ENCODE measurements at places on chromosomes 1 and 21.

DNA sequence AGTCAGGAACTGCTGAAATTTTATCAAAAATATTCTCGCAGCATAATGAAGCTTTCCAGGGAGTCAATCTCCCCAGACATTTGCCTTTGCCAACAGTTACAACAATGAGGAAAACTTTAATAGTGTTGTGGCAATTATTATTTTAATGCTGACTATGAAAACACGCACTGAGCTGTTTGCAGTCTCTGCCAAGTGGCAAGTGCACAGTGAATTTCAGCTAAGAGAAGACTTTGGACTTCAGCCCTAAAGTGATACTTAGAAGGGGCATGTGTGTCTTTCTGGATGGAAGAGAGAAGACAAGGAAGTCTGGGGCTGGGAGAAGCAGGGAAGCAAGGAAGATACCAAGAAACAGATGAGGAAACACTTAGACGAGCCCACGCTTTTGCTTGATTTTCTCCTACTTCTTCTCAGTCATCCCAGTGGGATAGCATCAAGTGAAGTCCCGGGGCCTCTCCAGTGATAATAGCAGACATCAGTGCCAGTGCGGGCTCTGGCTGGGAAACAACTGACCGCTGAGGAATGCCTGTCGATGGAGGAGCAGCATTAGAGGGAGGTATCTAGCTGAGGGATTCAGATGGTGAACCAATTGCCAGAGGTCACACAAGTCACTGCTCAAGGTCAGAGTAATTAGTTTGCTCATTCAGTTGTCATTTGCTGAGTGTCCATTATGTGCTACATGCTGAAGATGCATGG lies 196.3 kb downstream of the TTLL7 start:
- DNase-seq = no peak

DNA sequence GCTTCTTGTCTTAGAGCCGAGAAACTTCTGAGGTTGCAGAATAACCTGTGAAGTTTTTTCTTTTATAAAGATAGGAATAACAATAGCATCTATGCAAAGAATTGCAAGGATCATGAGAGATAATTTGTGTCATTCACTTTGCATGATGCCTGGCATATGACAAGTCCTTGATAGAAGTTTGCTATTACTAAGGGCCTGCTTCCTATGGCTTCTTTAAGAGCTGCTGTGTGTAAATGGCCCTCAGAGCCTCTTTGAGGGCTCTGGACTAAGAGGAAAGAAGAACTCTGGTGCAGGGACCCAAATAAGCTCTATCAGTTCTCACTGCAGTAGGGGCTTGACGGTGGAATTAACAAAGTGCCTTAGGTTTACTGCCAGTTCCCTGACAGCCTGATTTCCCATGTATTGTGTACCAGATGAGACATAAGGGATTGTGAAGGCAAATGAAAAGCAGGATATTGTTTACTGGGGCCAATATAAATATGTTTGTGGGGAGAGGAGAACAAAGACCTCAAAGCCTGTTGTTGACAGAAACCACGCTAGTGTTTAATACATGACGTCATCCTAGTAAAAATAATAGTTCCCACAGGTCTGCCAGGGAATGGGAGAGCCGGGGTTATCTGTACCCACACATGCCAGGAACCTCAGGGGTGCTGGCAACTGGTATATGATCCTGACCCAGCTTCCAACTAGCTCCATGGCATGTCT lies 131.2 kb upstream of the UBE2U start:
- DNase-seq = no peak

DNA sequence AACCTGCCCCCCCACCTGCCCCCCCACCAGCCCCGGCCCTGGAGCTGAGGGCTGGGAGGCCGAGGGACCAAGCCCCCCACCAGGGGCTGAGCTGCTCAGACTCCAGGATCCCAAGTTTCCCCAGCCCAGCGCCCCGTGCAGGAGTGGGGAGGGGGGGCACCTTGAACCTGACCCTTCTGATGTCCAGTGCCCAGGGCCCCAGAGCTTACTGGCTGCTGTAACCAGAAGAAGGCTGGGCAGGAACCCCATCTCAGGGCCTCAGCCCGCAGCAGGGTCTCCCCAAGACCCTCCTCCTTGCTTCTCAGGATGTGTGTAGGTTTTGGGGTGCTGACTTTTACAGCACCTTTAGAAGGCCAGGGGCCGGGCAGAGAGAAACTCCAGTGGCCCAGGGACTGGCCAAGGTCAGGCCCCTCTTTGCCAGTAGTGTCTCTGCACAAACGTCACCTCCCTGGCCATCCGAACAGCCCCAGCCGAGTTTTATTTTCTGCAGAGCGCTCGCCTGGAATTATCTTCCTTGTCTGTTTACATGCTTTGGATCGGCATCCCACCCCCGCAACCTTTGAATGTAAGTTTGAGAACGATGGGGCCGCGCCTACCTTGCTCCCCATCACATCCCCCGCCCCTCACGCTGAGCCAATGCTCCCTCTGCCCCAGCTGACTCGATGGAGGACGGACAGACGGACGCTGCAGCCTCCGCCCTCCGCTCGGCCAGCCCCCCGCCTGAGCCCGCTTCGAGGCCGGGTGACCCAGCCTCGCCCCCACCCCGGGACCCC lies 70.1 kb upstream of the CASZ1 start:
- DNase-seq = no peak

- no peak for DNase-seq
These were observed 21.2 kb downstream of the CEP170 start for GRCh38 chr1:243233908-243234307.

DNA sequence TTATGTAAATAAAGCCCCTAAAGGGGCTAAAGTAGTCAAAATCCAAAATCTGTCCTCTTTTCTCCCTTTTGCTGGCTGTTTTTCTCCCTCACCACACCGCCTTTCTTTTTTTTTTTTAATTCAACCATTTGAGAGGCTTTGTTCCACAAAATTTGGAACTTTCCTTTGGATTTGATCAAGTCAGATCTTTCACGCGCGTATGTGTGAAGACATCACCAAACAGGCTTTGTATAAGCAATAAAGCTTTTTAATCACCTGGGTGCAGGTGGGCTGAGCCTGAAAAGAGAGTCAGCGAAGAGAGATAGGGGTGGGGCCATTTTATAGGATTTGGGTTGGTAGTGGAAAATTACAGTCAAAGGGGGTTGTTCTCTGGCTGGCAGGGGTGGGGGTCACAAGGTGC lies 5.3 kb upstream of the HPDL start:
- DNase-seq = no peak

GRCh38 chr1:146012703-146013558 lies 8.6 kb downstream of the HJV start:
- DNase-seq = peak; percentile 20

GRCh38 chr1:159247266-159247665 lies 42.6 kb downstream of the ACKR1 start:
- no peak for DNase-seq

- DNase-seq = no peak
These were observed 181.2 kb downstream of the DPYD start for GRCh38 chr1:97739596-97740103.

GRCh38 chr1:43890815-43891214 lies 42.8 kb upstream of the ARTN start:
- DNase-seq = no peak

DNA sequence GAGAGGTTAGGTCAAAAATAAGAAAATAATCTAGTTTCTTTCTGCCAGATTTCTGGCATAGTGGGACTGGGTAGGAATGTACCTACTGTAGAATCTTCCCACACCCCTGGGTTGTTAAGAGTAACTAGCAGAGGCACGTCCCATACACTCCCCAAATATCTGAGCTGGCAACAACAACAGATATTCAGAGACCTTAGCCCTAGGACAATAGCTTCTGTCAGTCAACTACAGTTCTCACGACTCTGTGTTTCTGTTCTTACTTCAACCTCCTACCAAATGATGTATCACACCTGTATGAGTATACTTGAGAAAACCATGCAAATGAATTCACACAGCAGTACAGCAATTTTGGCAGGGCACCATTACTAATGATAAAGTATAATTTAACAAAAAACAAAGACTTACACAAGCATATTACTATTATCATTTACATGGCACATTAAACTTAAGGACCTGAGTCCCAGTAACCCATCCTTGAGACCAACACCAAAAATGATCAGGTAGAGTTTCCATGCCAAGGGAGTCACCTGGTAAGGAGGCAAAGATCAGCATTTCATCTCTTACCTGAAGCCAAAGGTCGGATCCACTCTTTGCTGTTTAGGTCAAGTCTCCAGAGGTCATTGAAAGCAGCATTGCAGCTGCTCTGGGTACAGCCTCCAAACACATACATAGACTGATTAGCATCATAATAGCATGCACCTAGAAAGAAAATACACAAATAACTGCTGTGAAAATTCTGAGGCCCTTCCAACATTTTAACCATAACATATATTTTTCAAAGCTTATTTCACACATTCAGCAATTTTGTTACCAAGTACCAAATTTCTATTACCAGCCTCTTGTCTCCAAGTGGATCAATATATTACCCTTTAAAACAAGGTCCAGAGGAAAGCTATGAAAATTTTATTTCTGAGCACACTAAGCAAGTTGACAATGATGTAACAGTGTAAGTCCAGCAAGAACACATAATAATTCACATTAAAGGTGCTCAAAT lies 57.5 kb upstream of the CPLANE2 start:
- DNase-seq = no peak

DNA sequence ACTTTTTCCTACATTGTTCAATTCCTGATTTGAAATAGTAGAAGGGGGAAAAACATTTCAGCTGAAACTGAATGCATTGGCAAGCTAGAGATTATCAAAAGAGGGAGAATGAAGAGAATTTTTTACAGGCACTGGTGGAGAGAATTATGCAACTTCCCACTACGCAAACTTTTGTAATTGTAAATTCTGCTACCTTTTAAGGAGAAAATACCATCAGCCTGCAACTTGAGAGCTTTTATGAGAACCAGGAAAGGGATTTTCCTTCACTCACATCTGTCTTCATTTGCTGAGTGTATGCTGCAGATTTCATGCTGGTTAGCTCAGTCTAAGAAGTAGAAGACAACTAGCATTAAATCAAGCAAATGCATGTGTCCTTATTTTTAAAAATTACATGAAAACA lies 43.7 kb downstream of the ADAMTS1 start:
- DNase-seq = no peak

- DNase-seq = no peak
These were observed 188.3 kb upstream of the MAP1LC3C start for GRCh38 chr1:242187171-242187570.

DNA sequence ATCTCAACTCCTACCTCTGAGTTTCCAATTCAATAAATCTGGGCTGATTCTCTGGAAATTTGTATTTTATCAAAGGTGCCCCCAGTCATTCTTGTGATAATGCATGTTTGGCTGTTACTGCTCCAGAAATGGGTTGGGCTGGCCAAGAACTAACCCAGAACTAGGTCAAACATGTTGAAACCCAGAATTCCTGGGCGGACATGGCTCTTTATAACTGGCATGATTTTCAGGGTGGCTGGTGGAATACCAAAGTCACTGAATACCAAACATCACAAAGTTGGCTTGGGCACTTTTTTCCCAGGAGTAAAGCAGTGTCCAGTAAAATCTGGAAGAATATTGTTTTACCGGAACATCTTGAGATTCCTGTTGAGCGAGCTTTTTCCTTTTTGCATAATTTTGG lies 89.4 kb upstream of the S1PR1 start:
- no peak for DNase-seq

DNA sequence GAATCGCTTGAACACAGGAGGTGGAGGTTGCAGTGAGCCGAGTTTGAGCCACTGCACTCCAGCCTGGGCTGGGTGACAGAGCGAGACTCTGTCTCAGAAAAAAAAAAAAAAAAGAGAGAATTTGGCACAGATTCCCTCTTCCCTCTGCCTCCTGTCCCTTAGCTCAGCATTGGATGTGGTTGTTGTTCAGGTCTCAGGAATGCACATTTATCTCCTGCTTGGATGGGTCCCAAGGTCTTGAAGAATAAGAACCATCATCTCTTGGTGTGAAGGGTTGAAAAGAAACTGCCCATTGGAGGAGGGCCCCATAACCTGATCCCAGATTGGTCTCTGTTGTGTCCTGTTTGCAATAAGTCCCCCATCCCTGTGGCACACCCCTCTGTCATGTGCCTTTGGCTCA lies 34.9 kb downstream of the UBIAD1 start:
- no peak for DNase-seq

DNA sequence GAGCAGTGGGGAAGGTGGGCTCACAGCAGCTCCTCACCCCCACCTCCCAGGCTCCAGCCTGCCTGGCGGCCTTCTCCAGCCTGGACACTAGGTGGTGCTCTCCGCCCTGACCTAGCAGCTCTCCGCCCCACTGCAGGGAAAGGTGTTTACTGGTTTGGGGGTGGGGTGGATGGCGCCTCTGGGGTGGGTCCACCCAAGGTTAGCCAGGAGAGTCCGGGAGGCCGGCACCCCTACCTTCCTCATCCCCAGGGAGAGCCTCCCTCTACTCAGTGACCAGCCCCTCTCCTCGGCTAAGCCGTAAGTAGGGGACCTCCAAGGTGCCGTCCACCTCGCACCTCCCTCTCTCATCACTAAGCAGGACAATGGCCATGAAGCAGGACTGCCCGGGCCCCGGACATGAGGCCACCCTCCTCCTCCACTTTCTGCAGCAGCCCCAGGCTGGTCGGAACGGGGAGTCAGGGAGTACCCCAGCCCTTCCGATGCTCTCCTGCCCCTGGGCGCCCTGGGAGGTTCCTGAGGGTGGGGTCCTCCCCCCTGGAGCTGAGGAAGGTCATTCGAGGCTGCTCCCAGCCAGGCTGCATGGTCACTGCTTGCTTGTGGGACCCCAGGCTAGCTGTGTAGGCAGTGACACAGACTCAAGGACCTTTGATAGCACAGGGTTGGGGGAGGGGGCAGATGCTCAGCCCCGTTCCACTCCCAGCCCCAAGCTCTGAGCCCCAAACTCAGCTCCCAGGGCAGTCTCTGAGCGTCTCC lies 101.4 kb upstream of the VAMP3 start:
- DNase-seq = peak; percentile 23

- DNase-seq = no peak
These were observed 9.6 kb downstream of the TMEM9 start for GRCh38 chr1:201144701-201145100.

- no peak for DNase-seq
These were observed 253.0 kb downstream of the FGGY start for GRCh38 chr1:59549903-59550302.

DNA sequence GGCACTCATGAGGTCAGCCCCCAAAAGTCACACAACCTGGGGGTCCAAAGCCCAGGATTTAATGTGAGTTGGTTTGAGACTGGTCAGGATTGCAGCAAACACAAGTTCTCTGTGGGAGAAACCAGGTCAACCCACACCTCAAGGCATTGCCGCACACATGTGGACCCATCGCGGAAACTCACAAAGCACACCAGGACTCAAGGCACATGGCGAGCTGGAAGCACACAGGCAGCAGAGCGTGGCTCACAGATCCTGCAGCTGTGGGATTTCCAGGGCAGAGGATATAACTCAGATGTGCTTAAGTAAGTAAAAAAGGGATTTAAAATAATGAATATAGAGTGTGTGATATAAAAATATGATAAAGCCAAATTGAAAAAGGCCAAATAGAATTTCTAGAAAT lies 51.6 kb upstream of the ADARB1 start:
- no peak for DNase-seq

- DNase-seq = no peak
These were observed 21.3 kb upstream of the S100A10 start for GRCh38 chr1:152014943-152015342.
